ENCODE measurements at places on chromosomes 7 and 10.

GRCh38 chr10:44049301-44050015 is 335.4 kb downstream of the CXCL12 start:
- DNase-seq, result no peak

- no peak for DNase-seq
Observed at GRCh38 chr10:3082290-3082689, 14.9 kb downstream of the PFKP start.

DNA sequence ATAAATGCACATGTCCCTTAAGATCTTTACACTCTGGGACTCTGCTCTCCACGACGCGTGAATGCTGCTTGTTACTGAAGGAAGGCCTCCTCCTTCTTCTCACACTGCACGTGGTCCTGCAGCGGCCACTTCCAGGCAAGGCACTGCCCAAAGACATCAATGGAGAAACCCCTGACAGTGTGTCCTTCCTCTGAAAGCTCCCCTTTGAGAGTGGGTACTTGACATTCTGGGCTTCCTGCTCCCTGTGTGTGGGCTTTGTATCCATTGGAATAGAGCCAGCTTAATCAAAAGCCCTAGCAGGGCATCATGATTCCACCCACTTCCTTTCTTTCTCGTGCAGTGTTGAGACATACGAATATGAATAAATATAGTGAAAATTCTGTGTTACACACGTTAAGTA is 69.7 kb upstream of the STK17A start:
- no peak for DNase-seq

DNA sequence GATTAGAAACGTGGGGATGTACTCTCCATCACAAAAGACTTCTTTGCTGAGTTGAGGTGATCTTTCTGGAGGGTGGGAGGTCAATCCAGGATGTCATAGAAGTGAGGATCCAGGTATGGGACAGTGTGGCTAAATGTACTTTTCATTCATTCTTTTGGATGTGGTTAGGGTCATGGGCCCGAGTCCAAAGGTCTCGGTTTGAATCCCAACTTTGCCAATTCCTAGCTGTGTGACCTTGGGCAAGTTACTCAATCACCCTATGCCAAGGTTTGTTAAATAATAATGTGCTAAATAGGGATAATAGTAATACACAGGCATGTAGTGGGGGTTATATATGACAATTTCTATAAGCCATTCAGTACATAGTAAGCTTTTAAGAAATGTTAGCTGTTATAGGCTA is 91.4 kb downstream of the SAMD9 start:
- no peak for DNase-seq

DNA sequence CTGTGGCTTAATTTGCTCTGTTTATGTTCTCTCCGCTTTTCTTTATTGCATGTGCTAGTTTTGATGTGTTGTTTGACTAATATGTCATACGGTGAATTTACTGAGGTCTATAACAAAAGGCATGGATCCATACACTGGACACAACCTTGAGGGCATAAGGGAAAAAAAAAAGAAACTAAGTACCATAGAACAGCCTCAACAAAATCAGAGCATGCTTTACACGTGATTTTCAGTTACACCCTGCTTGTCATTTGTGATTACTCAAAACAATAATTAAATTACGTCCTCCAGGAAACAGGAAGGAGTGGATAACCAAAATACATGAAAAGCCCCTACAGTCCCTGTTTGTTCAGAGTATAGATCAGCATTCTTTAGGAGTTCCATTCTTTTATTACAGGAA is 150.5 kb downstream of the CRPPA start:
- DNase-seq, result no peak

DNA sequence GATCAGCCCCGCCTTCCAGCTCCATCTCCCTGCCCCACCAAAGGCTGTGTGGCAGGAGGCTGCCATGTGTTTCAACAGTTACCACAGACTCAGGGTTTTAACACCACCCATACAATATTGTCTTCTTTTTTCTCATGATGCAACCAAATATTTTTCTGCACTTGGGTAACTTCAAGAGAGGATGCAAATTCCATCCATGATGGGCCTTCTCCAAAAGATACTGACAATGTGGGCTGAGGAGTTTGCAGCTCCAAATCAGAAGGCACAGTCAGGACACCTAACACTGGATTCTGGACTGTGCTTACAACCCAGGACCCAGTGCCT is 347.9 kb downstream of the GRID1 start:
- no peak for DNase-seq

DNA sequence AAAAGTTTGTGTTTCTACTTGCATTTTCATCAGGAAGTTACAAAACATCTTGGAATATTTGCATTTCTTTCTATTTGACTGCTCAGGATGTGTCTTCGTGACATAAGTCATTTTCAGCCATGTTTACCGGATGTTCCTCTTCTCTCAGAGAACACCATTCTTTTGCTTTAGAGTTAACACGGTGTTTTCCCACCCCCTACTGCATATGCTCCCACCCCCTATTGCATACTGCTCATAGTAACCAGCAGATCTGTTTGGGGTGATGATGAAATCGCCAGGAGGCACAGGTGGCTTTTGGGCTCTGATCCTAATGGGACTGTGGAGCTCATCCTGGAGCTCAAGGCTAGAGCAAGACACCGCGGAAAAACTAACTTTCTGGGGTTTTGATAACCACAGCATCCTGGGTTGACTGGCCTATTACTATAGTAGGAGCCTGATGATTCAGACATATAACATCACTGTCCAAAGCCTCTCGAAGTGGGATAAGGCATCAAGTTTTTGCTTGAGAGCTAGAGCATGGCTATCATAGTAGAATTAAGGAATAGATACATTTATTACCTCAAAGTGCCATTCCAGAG is 65.1 kb upstream of the BET1 start:
- no peak for DNase-seq

DNA sequence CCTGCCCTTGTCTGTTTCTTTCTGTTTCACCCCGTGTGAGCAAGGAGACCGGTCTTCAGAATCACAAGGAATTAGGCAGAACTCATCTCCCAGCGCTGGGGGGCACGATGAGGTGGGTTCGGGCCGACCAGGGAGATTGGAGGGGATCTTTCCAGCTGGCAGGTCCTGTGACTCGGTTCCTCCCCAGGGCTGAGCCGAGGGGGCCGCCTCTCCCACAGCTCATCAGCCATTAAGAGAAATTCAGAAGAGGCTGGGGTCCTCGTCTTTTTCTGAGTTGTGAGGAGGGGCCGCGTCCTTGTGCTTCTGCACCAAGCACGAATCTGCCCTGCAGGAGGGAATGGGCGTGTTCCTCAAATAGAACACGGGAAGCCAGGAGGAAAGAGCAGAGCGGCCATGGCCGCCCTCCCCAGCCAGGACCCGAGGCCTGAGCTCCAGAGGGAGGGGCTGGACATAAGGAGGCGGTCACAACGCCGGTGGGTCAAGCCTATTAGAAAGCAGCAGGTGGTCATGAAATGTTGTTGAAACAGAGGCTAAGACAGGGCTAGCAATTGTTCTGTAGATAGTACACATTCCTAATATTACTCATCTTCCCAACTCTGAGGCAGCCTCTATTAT is 125.3 kb downstream of the ADARB2 start:
- DNase-seq, result no peak

GRCh38 chr7:138868711-138869110 is 70.7 kb upstream of the ATP6V0A4 start:
- DNase-seq, result no peak

DNA sequence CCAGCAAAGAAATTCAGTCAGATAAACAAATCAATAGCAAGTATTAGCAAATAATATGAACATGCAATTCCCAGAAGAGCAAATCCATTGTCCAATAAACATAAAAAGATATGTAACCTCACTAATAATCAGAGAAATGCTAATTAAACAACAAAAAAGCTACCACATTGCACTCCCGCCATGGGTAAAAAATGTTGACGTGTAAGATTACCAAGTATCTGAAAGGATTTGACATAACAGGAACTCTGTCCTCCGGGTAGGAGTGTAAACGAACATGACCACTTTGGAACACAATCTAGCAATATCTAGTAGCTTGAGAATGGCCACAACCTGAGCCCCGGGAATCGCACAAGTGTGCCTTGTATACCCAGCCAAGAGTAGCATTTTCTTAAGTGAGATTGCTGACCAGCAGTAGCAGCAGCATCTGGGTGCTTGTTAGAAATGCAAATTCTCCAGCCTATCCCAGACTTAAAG is 31.6 kb downstream of the DYDC1 start:
- DNase-seq, result no peak

DNA sequence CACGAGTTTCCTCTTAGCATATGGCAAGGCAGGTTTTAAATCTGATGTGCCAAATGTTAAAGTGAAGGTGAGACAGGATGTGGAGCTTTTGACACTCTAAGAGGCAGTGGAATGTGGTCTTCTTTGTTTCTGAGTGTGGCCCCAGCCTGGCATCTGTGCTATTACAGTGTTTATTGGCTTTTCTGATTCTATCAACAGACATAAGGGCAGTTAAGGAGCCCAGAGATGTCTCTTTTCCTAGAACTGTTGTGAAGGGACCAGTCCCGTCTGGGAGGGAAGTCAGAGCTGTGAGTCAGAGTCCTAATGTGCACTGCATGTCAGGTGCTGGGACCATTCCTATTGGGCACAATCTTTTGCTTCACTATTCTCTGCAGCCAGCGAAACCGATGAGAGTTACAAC is 32.5 kb downstream of the TRUB1 start:
- DNase-seq, result no peak

DNA sequence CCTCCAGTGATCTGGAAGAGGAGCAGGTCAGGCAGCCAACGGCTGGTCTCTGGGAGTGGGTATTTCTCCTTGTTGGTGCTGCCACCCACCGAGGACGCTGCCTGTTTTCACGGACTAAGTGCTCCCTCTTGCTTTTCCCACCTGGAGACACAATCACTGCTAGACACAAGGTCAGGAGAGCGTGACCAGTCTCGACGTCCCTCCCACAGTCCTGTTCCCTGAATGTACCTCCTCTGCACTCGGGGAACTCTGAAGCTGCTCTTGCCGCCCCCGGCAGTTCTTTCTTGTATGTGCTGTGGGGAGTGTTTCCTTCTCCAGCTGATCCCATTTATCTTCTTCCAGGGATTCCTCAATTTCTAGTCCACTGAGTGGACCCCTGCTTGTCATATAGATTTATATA is 89.4 kb downstream of the CYTH3 start:
- DNase-seq, result peak; percentile 32

DNA sequence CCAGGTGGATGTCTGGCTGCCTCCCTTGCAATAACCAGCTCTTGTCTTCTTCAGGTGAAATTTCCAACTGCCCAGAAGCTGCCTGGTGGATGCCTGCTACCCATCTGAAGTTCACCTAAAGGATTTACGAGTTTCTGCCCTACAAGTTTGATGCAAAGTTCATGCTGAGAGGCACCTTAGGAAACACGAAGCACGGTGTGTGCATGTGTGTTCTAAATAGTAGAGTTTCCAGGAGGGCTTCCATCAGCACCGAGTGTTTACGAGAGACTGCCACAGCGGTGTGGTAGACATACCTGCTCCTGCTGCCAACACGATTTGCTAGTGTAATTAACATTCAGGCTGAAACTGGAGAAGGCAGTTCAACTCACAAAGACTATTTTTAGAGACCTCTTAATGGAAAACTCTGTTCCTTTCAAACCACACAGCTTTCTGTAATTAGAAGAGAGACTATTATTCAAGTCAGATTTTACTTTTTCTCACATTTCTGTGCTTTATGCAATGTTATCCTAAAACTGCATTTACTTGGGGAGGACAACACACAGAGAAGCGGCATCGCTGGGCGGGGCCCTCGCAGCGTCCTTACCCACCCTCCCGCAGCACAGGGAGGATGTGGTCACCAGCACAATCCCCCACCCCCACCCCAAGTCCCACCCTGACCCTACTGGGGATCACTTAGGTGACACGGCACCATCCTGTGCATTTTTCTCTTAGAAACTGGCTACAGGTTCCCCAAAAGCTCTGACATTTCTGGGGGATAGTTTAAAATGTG is 15.5 kb upstream of the CPXM2 start:
- peak; percentile 29 for DNase-seq

DNA sequence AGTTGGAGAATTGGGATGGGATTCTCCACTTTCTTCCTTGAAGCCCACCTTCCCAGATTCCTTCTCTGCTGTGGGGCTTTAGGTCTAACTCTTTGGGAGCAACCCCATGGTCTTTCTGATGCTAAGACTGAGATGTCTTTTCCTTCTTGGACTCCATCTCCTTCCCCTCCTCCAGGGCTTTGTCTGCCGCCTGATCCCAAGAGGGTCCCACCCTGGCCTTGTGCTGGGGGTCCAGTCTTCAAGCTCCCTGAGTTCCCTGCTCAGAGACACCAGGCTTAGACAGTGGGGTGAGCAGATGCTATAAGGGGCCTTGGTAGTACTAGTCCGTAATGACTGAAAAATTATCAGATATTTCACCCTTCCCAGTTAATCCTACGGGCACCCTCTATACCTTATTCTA is 150.5 kb downstream of the PTPN20 start:
- DNase-seq, result no peak

DNA sequence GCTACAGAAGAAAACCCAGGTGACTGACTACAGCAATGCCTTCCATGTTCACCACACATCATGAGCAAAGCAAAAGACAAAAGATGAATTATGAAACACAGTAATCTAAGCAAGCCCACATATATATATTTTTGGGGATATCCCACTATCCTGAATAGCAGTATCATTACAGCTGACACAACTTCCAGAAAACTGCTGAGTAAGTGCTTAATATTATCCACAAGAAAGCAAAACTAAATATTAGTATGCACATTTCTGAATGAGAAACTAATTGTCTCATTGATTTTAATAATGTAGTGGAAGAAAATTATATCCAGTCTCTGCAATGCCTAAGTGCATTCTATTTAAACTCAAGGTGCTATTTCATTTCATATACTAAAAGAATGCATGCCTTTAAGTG is 14.5 kb upstream of the SLC35G1 start:
- DNase-seq, result no peak

DNA sequence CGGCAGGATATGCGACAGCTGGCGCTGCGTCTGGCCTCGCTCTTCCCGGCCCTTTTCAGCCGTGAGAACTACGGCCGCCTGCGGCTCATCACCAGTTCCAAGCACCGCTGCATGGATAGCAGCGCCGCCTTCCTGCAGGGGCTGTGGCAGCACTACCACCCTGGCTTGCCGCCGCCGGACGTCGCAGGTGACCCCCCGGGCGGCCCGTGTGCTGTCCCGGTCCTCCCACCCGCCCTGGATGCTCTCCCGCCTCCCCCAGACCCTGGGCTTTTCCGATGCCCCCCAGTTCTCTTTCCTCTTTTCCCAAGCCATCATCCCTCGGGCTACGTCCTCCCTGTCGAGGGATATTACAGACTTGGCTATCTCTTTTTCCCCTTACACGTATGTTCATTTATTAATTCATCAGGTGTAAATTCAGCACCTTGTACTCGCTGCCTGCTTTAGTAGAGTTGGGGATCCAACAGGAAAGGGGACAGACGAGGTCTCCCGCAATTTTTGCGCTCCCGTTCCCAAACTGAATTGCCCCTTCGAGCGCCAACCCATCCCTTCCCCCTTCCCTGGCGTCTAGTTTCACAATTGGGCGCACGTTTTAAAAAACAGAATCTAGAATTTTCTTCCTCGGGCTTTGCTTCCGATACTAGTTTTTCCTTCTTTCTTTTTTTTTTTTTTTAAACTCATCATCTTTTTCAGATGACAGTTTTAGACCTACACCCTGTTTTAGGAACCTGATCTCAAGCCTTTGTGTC is 846 bp downstream of the MINPP1 start:
- peak; percentile 14 for DNase-seq

GRCh38 chr10:67076144-67076543 is 150.3 kb downstream of the LRRTM3 start:
- DNase-seq, result no peak
